ENCODE measurements at places on chromosomes 5 and 9. TPM values are rescaled to one million over a fixed set of nuclear protein-coding genes. Genes with fewer than 3 reads are reported as not detected.

DNA sequence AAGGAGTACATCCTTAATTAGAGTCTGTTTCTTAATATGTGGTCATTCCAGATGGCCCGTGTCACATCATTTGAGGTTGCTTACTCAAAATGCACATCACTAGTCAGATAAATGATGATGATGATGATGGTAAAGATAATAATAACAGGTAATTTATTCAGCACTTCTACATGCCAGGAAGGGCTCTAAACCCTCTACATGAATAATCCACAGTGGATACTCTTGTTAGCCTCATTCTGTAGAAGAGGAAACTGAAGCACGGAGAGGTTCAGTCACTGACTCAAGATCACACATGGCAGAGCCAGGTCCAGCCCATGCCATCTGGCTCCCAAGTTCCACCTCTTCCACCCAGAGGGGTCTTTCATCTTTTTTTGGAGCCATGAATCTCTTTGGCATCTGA, 11.7 kb downstream of the SH3PXD2B start:
- H3K4me3 ChIP-seq: no peak overlapping the region
- H3K36me3 ChIP-seq: no peaks in the 10 kb centered on the region
- H3K4me1 ChIP-seq: peaks cover 24% of the 10 kb centered on the region

The EGFLAM gene
- 16.8 TPM for total RNA-seq

DNA sequence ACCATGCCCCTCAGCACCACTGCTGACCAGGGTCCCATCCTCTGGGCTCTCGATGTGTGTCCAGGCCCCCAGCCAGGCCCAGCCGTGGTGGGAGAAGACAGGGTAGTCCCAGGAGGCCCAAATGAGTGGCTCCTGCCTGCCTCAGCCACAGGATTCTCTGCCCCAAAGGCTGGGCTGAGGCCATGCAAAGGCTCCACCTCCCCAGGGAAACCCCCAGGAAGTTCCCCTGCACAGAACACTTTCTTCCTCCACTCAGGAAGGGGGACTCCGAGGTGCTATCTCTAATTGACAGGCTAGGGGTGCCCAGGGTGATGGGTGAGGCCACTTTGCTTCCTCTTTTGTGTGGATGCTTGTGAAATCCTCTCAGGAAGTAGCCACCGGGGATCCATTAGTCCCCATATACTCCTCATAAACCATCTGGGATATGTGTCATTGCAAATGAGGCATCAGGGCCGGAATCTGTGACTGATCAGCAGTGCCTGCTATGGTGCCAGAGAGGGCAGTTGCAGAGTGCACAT, 23.1 kb upstream of the TDRD7 start:
- no peak for DNase-seq
- no peak overlapping the region for H3K27ac ChIP-seq
- no peak overlapping the region for H3K4me3 ChIP-seq
- no peaks in the 10 kb centered on the region for H3K27me3 ChIP-seq
- no peaks in the 10 kb centered on the region for H3K36me3 ChIP-seq
- peaks cover 4% of the 10 kb centered on the region for H3K4me1 ChIP-seq

The TPPP gene
- 1.7 TPM for total RNA-seq

GRCh38 chr5:9343146-9343850, 202.6 kb downstream of the SEMA5A start:
- no peak overlapping the region for H3K27ac ChIP-seq
- peaks cover 6% of the 10 kb centered on the region for H3K4me1 ChIP-seq
- H3K4me3 ChIP-seq: no peak overlapping the region
- DNase-seq: no peak
- no peaks in the 10 kb centered on the region for H3K36me3 ChIP-seq
- H3K27me3 ChIP-seq: no peaks in the 10 kb centered on the region

GRCh38 chr9:107703651-107704050, 214.1 kb upstream of the KLF4 start:
- no peak overlapping the region for H3K27ac ChIP-seq
- no peaks in the 10 kb centered on the region for H3K27me3 ChIP-seq
- H3K4me3 ChIP-seq: no peak overlapping the region

GRCh38 chr9:132571806-132572600, 10.4 kb upstream of the BARHL1 start:
- no peak overlapping the region for H3K27ac ChIP-seq
- no peak for DNase-seq
- no peaks in the 10 kb centered on the region for H3K27me3 ChIP-seq

GRCh38 chr5:95631255-95631958, 11.5 kb downstream of the GPR150 start:
- H3K4me3 ChIP-seq: no peak overlapping the region
- H3K27me3 ChIP-seq: no peaks in the 10 kb centered on the region
- H3K4me1 ChIP-seq: no peaks in the 10 kb centered on the region
- H3K27ac ChIP-seq: no peak overlapping the region

DNA sequence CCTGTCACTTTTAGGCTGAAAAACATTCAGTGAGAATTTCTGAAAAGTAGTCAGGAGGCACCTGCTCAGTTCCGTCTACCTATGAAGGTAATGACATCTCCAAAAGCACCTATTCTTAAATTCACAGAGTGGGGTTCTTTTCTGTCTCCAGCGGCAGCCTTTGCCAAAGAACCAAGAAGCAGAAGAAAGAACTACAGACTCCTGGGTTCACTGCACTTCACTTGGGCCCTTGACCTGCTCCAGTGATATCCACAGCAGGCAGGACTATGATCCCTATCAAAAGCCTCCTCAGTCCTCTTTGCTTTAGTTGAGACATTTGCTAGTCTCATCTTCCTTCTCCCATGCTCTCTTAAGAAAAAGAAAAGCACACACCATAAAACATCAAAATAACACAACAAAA, 19.7 kb upstream of the PLPP6 start:
- no peaks in the 10 kb centered on the region for H3K27me3 ChIP-seq
- no peak overlapping the region for H3K27ac ChIP-seq
- H3K4me1 ChIP-seq: no peaks in the 10 kb centered on the region
- DNase-seq: no peak
- H3K36me3 ChIP-seq: no peaks in the 10 kb centered on the region

DNA sequence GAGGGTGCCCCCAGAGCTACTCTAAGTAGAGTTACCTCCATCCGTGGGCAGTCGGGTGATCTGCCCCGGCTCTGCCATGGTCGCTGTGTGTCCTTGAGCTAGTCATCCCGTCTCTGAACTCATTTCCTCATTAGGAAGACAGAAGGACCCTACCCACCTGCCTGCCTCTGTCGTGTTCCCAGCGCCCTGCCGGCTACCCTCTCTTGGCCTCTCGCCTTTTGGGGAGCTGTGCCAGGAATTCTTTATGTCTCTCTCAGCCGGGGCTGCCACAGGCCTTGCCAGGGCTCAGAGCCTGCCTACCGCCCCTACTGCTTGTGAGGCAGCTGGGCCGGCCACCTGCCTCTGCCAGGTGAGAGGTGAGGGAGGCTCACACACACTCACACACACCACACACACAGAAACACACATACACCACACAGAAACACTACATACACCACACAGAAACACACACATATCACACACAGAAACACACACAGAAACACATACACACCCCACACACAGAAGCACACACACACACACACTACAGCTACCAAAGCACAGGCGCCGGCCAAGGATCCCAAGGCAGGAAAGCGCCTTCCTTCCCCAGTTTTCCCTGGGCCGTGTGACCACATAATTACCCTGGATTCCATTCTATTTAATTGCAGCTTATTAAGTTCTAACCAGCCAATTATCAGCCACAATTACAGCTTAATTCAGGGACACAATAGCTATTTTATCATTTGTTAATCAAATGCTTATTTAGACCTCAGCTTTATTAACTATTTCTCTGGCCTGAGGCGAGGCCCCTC, 41.7 kb downstream of the UNC5A start:
- peaks cover 3% of the 10 kb centered on the region for H3K27me3 ChIP-seq
- H3K4me1 ChIP-seq: no peaks in the 10 kb centered on the region
- no peaks in the 10 kb centered on the region for H3K36me3 ChIP-seq
- no peak overlapping the region for H3K4me3 ChIP-seq
- no peak overlapping the region for H3K27ac ChIP-seq
- no peak for DNase-seq

The NME5 gene
- 2.0 TPM for total RNA-seq

The MFAP3 gene
- total RNA-seq: 64.1 TPM

DNA sequence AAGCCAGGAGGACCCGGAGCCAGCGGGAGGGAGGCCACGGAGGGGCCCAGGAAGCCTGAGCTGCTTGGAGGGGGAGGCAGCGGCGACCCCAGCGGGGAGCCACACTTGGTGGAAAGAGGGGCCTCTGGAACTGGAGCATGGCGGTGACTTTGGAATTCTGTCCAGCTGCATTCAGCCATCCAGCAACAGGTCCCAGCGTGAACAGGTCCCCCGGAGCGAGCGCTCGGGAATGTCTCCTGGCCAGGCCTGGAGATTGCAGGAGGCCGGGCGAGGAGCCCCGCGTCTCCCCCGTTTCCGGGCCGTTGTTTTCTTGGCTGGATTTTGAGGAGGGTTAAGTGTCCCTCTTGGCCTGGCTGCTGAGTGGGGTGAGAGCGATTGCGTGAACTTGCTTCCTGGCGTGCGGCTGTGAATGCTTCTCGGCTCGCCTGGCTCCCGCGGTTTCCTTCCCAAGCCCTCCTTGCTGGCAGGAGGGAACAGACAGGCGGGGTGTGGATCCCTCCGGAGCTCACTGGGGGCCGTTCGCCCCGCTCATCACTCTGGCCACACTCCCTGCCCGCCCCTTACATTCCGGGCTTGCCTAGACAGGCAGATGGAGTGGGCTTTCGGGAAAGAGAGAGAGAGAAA, 125.3 kb upstream of the IRX4 start:
- H3K27ac ChIP-seq: no peak overlapping the region
- no peaks in the 10 kb centered on the region for H3K27me3 ChIP-seq
- DNase-seq: peak; percentile 72
- H3K4me3 ChIP-seq: no peak overlapping the region
- H3K4me1 ChIP-seq: no peaks in the 10 kb centered on the region
- no peaks in the 10 kb centered on the region for H3K36me3 ChIP-seq

DNA sequence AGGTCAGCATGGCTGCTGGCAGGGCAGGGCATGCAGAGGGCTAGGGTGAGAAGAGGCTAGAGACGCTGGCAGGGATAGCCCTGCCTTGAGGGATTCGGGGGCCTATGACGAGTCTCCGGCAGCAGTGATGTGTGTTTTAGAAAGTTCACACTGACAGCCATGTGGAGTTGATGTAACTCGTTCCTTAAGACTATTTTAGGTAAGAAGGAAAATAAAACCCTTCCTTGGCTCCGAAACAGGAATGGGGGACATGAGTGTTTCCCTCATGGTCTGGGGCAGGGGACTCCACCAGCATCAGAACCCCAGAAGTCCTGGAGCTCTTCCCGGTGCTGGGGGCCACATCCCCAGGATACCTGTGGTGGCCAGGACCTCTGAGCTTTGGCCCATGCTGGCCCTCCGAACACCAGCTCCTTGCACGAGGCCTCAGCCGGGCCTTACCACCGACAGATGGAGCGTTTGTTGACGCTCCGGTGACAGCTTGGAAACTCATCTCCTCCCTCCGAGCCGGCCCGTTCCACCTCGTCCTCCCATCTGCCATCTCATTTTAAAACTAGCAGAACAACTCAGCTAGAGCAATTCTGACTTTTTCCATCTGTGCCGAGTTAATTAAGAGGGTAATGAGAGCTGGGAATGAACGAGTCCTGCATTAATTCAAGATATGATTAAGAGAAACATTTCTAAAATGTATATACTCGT, 337.7 kb downstream of the CDK5RAP2 start:
- no peak overlapping the region for H3K27ac ChIP-seq
- no peak overlapping the region for H3K4me3 ChIP-seq
- H3K4me1 ChIP-seq: no peaks in the 10 kb centered on the region
- H3K27me3 ChIP-seq: no peaks in the 10 kb centered on the region

DNA sequence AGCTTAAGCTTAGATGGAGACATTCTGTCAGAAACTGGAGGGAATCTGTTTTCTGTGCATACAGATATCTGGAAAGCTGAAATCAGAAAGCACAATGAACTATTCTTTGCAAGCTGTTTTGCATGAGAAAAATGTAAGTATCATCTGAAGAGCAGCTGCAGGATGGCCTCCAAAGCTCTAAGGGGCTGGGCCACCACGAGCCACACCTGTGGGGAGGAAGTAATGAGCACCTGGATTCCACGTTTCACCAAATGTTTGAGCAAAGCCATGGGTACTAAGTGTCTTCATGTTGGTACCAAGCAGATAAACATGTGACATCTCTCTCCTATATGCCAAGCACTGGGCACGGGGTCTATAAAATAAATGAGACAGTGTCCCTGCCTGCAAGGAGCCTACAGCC, 199.3 kb downstream of the TTLL11 start:
- no peak overlapping the region for H3K27ac ChIP-seq
- H3K4me3 ChIP-seq: no peak overlapping the region
- DNase-seq: no peak
- no peaks in the 10 kb centered on the region for H3K36me3 ChIP-seq
- H3K27me3 ChIP-seq: no peaks in the 10 kb centered on the region

GRCh38 chr5:34535944-34536623, 120.0 kb upstream of the RAI14 start:
- no peaks in the 10 kb centered on the region for H3K4me1 ChIP-seq
- peak overlapping the region; percentile 13 for H3K27ac ChIP-seq
- H3K27me3 ChIP-seq: no peaks in the 10 kb centered on the region
- no peak overlapping the region for H3K4me3 ChIP-seq
- no peaks in the 10 kb centered on the region for H3K36me3 ChIP-seq
- DNase-seq: no peak

DNA sequence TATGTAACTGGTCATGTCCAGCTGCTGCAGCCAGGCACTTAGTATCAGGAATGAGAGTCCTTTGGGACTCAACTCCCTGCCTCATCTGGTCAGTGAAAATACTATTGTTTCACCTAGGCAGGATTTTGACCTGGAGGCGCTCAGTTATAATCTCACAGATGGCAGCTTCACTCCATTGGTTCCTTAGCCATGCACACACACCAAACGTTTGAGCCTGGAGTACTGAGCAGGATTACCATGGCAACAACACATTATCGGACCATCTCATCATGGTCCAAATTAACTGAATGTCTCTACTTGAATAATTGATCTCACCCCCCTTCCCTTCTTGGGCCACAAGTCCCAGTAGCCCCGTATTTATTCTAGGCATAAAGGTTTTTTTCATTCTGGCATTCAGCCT, 15.0 kb upstream of the SREK1 start:
- no peaks in the 10 kb centered on the region for H3K27me3 ChIP-seq
- no peaks in the 10 kb centered on the region for H3K4me1 ChIP-seq

The SOHLH1 gene
- not detected for total RNA-seq
